ENCODE measurements at places on chromosomes 3 and 15.

- H3K4me3 ChIP-seq: no peak overlapping the region
- H3K27ac ChIP-seq: peak overlapping the region; percentile 79
- H3K36me3 ChIP-seq: peaks cover 35% of the 10 kb centered on the region
- no peaks in the 10 kb centered on the region for H3K27me3 ChIP-seq
- no peak for DNase-seq
These were observed 31.7 kb downstream of the LINS1 start for GRCh38 chr15:100570275-100570674.

DNA sequence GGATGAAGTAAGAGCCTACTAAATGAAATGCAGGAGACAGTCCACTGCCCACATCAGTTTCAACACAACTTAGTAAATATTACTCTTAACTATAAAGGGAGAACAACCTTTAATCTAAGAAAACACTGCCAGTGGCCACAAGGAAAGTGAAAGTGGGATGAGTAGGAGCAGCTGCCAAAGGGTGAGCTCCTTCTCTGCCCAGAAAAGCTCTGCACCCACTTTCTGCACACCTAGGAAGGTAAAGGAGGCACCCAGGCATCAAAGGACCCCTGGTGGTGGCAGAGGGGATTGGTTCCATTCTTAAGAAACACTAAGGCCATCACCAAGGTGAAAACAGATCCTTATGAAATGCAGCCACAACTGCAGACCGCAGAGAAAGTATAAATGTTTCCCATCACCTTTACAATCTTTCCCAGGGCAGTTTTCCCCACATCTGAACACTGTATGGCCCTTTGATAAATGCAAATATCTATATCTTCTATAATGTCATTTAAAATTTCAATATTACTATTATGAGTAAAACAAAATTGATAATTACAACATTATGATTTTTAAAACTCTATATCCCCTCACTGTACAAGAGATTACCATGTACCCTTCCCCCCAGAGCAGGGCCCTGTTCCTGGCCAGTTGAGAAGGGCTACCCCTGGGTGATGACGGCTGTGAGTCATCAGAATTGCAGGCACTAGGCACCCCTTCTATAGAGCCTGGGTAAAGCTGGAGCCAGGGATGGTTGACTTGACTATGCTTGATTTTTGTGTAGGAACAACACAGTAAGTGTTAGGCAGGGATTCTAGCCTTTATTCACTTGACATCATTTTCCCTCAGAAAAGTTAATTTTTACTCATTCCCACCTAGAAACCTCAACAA lies 92.0 kb downstream of the SNRK start:
- no peak overlapping the region for H3K4me3 ChIP-seq
- DNase-seq: peak; percentile 80
- H3K36me3 ChIP-seq: peaks cover 2% of the 10 kb centered on the region
- no peaks in the 10 kb centered on the region for H3K27me3 ChIP-seq

DNA sequence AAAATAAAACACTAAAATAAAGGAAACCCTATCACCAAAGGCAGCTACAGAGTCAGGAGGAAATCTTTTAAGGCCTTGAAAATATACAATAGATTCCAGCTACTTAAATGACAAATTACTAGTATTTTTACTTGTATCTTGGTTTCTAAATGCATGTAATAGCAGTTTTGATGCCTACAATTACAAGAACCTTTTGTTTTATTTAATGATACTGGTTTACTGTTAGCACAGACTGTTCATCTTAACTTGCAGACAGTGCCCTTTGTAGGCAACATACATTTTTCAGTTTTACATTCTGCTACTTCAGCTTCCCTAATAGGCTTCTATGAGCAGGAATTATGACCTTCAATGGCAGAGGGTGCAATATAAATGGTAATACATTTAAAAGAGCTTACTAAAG lies 54.1 kb downstream of the ZNF280D start:
- no peak overlapping the region for H3K4me3 ChIP-seq
- no peaks in the 10 kb centered on the region for H3K27me3 ChIP-seq
- peaks cover 22% of the 10 kb centered on the region for H3K36me3 ChIP-seq
- no peak overlapping the region for H3K27ac ChIP-seq

GRCh38 chr3:71066356-71066755 lies 517.2 kb downstream of the FOXP1 start:
- H3K27ac ChIP-seq: peak overlapping the region; percentile 93
- H3K4me3 ChIP-seq: peak overlapping the region; percentile 85
- DNase-seq: peak; percentile 53

DNA sequence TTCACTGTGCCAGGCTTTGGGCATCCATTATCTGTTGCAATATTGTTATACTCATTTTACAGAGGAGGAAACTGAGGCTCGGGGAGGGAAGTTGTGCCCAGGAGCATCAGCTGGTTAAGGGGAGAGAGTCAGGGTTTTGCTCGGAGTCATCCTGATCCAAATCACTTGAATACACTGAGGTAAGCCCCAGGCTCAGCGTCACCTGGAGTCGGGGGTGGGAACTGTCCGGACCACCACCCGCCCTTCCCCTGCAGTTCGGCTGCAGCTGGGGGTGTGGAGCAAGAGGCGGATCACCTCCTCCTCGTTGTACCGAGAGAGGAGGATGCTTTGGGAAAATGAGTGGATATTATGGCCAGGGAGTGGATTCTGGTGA lies 646 bp downstream of the HRH1 start:
- H3K4me3 ChIP-seq: no peak overlapping the region
- peaks cover 12% of the 10 kb centered on the region for H3K4me1 ChIP-seq
- no peaks in the 10 kb centered on the region for H3K36me3 ChIP-seq
- no peak overlapping the region for H3K27ac ChIP-seq
- no peak for DNase-seq
- peaks cover 85% of the 10 kb centered on the region for H3K27me3 ChIP-seq

- H3K36me3 ChIP-seq: peaks cover 10% of the 10 kb centered on the region
- DNase-seq: no peak
- H3K4me3 ChIP-seq: no peak overlapping the region
- no peaks in the 10 kb centered on the region for H3K27me3 ChIP-seq
These were observed 102.1 kb downstream of the TGFBR2 start for GRCh38 chr3:30708472-30708871.
